SW480 (cell line): ENCODE measurements at places on chromosomes 5 and 9.

- DNase-seq: no peak
These were observed 24.6 kb upstream of the QSOX2 start for GRCh38 chr9:136270173-136270705.

GRCh38 chr5:132868754-132869153 is 2.3 kb downstream of the UQCRQ start:
- DNase-seq: no peak

GRCh38 chr5:168062239-168062638 is 229.2 kb upstream of the WWC1 start:
- DNase-seq: no peak

DNA sequence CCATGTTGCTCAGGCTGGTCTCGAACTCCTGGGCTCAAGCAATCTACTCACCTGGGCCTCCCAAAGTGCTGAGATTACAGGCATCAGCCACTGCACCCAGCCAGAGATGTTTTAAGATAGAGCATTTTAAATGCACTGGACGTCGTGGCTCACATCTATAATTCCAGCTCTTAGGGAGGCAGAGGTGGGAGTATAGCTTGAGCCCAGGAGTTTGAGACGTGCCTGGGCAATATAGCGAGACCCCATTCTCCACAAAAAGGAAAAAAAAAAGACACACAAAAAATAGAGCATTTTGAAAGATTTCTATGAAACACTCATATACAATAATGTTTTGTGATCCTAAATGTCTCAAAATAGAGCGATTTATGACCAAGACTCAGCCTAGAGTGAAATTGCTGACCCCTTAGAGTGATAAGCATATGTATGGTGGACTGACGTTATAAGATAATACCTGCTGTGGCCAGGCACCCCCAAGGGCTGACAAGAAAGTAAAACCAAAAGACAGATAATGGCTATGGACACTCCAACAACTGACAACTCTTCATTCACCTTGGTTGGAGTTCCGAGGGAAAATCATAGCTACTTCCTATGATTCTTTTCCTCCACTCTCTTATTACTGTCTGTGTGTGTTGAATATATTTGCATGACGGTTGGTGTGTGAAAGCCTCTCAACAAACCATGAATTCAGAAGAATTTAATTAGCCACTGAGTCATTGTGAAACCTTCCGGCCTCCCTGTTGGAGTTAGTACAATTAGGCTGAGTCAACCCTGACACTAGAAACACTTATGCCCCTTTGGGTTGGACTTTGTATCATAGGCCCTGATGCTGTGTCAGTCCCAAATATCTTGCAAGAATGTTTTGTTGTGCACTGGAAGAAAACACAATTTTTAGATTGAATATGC is 526.5 kb upstream of the NUDT12 start:
- DNase-seq: peak; percentile 68
